Stimulated activated CD4-positive, alpha-beta T cell treated with anti-CD3 and anti-CD28 coated beads, TNF-alpha, amount 100 ng/mL, for 1 hour (primary cell): ENCODE measurements at places on chromosomes 3 and 15.

DNA sequence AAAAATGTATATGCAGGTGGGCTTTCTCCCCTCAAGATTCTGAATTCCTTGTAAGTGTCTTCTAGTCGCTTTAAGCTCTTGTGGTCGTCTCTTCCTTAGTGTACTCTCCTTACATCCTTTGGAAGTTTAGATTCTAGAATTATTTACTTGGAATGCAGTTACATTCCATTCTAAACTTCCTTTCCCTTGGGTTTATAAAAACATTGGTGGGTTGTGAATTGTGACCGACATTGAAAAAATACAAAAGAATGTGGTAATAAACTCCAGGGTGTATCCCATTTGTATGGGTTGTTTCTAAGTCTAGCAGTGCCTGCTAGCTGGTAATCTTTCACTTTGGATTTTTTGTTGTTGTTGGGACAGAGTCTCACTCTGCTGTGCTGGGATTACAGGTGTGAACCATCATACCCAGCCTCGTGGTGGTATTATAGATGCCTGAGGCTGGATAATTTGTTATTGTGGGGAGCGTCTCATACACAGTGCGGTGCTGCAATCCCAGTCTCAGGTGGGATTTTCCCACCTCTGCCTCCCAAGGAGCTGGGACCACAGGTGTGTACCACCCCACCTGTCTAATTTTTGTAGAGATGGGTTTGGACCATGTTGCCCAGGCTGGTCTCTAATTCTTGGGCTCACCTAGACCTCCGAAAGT, 9.1 kb downstream of the CHD2 start:
- no peak for DNase-seq

GRCh38 chr15:97929456-97930229, 30.9 kb upstream of the ARRDC4 start:
- DNase-seq, result no peak

- no peak for DNase-seq
These were observed 32.0 kb upstream of the CCDC174 start for GRCh38 chr3:14619605-14620004.

DNA sequence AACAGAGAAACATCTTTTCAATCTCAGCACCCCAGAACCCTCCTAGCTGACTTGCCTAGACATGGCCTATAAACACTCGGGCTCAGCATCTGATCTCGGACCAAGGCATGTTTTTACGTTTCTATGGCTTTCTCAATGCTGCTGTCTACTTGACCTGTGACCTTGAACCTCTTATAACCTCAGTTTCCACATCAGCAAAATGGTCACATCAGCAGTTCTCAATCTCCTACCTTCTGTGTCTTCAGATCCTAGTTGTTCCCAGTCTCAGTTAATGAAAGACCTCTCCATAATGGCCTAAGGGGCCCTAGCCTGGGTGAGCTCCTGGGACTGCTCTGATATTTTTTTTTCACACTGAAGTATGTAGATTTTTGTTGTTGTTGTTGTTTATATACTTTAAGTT, 39.6 kb downstream of the SSUH2 start:
- no peak for DNase-seq

DNA sequence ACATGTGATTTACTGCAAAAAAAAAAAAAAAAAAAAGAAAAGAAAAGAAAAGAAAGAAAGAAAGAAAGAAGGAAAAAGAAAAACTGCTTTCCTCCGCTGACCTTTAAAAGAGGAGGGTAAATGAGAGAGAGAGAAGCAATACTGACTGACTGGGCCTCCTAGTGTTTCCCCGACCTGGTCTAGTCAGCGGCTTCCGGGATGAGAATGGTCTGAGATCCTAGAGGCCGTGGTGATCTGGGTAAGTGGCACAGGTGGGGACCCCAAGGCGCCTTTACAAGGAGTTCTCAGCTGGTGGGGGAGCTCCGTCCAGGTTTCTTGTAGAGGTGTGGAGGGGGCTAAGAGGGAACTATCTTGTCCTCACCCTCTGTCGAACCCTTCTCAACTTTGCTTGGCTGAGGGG, 223.1 kb downstream of the MEIS2 start:
- no peak for DNase-seq

DNA sequence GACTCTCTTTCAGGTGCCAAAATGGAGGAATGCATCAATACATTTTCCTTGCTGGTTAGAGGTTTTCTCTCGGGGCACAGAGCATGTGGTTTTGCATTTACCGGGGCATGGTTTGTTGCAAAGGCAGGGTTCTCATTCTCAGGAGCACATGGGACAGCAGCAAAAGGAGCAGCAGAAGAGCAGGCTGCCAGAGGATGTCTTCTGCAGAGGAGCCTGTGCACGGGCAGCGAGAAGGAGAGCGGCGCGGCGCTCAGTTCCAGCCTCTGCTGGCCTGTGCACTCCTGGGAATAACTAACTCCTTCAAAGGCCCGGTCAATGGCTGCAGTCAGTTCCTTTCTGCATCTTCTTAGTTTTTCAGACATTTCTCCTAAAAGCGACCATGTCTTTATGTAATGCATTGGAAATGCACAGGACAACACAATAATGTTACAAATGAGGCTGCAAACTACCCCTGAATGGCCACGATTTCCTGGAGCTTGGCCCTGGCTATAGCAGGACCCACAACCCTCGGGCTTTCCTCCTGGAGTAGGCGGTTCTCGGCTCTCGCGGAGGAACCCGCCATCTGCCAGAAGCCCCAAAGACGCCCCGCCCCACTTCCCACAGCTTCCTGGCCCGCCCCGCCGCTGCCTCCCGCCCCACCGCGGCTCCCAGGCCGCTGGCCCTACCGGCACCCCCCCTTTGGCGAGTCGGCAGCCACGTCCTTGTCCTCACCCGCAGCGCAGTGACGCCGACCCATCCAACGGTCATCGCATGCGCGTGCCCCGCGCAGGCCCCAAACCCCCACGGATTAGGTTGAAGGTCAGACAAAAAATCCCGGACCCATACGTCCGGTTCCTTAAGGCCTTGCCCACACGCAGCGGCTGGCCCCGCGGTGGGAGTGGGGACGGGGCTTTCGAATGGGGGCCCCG, at the start of gene C3orf62:
TSS of gene C3orf62 (minus strand) at position 758 of the 908 bp plus-strand sequence. CDS start at position 398, 360 bp downstream.
- peak; percentile 59 for DNase-seq

DNA sequence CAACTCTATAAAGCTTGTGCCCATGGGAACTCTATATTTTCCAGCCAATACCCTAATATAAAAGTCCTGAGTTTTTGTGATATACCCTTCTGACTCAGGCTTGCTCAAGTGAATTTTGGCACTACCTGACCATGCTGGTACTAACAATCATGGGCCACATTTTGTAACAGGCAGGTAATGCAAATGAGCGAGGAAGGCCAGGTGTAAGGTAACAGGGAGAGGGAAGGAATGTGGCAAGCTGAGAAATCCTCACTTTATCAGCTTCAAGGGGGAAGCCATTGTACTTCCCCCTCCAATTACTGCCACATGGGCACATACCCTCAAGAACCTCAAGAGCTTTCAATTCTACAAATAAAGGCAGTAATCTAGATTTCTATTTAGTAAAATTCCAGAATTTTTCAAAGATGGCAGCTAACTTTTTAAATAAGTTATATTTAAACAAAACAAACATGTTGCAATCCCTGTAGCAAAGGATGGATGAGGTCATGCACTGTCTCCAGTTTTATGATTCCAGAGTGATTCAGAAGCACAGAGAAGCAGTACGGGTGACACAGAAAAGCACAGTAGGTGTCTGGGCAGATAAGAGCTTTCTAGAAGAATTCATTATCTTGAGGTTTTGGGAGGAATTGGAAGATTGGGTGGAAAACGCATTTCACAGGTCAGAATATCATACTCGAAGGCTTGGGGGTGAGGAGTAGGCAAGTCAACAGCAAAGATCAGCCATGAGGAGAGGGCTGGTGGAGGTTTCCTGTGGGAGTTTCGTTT, 87.6 kb downstream of the FOXP1 start:
- no peak for DNase-seq

DNA sequence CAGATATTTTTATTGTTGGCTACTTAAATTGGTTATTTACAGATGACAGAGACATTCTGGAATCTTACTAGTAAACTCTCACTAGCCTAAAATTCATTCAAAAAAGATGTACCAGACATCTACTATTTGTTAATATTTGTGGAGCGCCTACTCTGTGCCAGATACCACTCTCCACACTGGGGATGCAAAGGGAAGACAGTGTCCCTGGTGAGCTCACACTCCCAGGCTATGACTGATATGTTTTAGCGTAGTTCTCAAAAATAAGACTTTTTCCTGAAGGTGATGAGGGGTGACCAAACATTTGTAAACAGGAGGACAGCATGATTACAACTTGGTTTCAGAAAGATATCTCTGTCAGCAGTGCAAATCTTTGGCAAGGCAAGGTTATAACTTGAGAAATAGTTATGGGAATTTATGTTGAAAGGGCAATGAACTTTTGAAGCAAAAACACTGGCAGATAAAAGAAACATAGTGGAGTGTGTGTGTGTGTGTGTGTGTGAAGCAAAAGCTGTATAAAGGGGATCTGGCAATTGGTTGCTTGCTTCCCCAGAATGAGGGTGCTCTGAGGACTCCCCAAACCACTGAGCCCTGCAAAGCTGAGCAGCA, 51.2 kb downstream of the HACD2 start:
- DNase-seq, result no peak

- DNase-seq, result no peak
These were observed 722 bp upstream of the ZXDC start for GRCh38 chr3:126476166-126477060.

GRCh38 chr15:33913459-33913858, 54.8 kb upstream of the CHRM5 start:
- no peak for DNase-seq

DNA sequence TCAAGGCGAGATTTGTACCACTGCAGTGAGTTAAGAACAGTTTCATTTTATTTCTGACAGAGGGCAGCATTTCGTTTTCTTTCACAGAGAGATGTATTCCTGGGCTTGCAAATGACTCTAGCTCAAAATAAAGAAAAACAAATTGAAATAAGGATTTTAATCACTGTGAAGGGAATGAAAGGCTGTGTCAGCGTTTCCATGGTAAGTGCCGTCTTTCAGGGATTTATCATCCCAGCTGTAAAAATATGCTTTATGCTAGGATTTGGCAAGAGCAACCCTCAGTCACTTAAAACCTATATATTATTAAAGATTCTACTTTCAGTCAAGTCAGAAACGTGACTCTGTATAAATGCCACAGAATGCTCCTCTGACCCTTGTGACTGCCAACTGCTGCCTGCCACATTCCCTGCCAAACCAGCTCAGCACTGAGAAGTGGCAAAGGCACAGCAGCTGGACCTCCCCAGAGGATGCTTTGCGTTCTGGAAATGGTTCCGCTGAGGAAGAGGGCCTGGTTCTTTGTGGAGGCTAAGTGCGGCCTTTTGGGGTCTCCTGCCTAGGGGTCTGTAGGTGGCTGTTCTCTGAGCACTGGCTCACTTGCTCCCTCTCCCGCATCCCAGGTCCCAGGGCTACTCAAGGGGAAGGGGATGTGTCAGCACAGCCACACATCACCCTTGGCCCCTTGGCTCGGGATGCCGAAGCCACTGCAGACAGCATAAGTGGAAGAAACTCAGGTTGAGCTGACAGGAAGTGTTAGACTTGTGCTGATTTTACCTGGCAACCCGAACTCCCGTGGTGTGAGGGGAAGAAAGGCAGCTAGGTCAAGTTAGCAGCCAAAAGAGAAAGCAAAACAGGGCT, 56.6 kb upstream of the POMGNT2 start:
- peak; percentile 24 for DNase-seq

DNA sequence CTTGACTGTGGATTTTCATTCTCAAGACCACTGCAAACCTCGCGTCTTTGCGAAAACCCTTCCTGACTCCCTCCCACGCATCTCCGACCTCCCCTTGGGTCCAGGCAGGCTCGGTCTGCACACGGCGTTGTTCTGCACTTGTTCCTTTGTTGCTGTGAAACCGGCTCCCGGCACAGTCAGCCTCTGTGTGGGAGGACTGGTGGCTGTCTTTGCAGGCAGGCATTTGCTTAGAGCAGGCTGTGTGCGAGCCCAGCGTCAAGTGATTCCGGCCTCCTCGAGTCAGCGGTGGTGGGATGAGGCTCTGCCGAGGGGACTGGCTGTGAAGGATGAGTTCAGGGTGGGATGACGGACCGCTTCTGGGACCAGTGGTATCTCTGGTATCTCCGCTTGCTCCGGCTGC, 102.6 kb upstream of the ROPN1 start:
- no peak for DNase-seq

GRCh38 chr3:37630441-37630840, 231.2 kb upstream of the CTDSPL start:
- DNase-seq, result no peak

DNA sequence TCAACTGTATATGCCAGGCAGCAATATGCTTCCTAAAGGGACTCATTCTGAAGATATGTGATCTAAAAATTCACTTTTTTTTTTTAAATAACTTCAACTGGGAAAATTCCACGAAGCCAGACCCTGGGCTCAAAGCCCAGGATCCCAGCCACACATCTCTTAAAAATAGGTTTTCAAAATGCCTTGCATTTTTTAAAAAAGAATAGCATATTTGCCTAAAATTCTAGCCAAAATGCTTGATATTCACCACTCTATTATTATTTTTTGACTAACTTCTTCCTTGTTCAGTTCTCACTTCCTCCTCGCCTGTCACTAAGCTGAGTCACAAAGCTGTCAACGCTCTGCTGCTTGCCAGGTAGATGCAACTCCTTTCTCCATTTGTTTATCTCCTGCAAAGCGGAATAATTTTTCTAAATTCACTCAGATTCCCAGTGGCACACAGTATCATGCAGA, 28.0 kb upstream of the VGLL4 start:
- no peak for DNase-seq

GRCh38 chr3:39318301-39318700, 11.2 kb upstream of the CCR8 start:
- DNase-seq, result no peak

GRCh38 chr15:33700695-33701303, 267.5 kb upstream of the CHRM5 start:
- peak; percentile 18 for DNase-seq

- DNase-seq, result no peak
These were observed 200.4 kb downstream of the TAFA4 start for GRCh38 chr3:68731921-68732320.

GRCh38 chr15:26049900-26050657, 187.0 kb upstream of the ATP10A start:
- DNase-seq, result no peak

DNA sequence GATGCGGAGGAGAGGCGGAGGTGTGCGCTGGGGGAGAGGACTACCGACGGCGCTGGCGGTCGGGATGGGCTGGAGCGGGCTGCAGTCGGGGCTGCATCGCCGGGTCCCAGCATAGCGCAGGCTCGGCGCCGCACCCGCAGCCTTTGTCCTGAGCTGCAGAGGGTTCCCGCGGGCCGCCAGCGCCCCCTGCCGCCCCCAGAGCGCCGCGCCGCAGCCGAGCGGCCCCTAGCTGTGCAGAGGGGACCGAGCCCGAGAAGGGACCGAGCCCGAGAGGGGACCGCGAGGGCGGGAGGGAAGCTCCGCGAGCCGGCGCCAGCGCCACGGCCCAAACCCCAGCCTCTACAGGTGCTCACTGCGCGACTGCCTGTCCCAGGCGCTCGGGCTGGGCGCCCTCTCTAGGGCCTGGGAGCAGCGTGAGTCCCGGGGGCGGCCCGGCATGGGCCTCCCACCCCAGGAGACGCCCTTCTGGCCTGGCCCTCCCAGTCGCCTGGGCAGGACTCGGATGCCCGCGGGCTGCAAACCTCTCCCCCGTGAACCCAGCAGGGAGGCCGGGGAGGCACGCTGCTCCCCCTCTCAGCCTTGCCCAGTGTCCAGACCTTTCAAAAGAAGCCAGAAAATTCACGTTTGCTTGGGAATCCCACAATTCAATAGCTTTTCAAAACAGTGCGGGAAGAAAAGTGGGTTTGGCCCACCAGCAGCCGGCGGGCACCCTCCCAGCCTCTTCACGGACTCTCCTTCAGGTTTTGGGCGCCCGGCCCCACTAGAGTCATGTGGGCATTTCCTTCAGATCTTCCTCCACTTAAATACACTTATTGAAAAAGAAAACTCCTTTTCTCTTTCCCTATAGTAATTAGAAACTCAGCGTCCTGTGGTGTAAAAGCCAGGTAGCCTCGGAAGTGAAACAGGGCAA, 134.7 kb downstream of the TPRA1 start:
- DNase-seq, result no peak

- no peak for DNase-seq
These were observed 133.7 kb downstream of the VGLL4 start for GRCh38 chr3:11510001-11510340.
